ENCODE measurements at places on chromosomes 2 and 18. TPM values are rescaled to one million over a fixed set of nuclear protein-coding genes. Genes with fewer than 3 reads are reported as not detected.

The DSG1 gene
- total RNA-seq, result not detected

The MAPK4 gene
- total RNA-seq, result not detected

The DES gene
- not detected for total RNA-seq

The RBM44 gene
- total RNA-seq, result 0.94 TPM

The SLC5A6 gene
- total RNA-seq, result 34.9 TPM

The MOGAT1 gene
- not detected for total RNA-seq

The DSG4 gene
- not detected for total RNA-seq

The ABHD3 gene
- 13.7 TPM for total RNA-seq

The FEV gene
- not detected for total RNA-seq

The CDCA7 gene
- total RNA-seq, result 80.4 TPM

The B3GNT7 gene
- total RNA-seq, result not detected

The DSG2 gene
- 1.1 TPM for total RNA-seq

The TMEM247 gene
- not detected for total RNA-seq

The ANTXR1 gene
- 0.32 TPM for total RNA-seq

The CYRIA gene
- total RNA-seq, result 2.8 TPM

The NXPH2 gene
- not detected for total RNA-seq

The MAP2 gene
- 0.34 TPM for total RNA-seq

The SALL3 gene
- total RNA-seq, result not detected

The C2orf76 gene
- 8.9 TPM for total RNA-seq

The MC5R gene
- not detected for total RNA-seq

All from activated CD4-positive, alpha-beta T cell treated with anti-CD3 and anti-CD28 coated beads for 36 hours (primary cell).